ENCODE measurements at places on chromosomes 12 and 14. TPM values are rescaled to one million over a fixed set of nuclear protein-coding genes. Genes with fewer than 3 reads are reported as not detected.
A peak's percentile ranks its signal among the peaks of the same experiment; 100 is the strongest.

The CISTR gene
- total RNA-seq: 1.4 TPM

The SAMD4A gene
- total RNA-seq: 9.2 TPM

The PRH2 gene
- total RNA-seq: not detected

The CCND2 gene
- 88.1 TPM for total RNA-seq

The NINJ2 gene
- 2.3 TPM for total RNA-seq

The ALDH1L2 gene
- 1.4 TPM for total RNA-seq

The ACOT6 gene
- total RNA-seq: not detected

The ITGA7 gene
- total RNA-seq: 4.0 TPM

The PDE3A gene
- total RNA-seq: 0.97 TPM

The PCK2 gene
- total RNA-seq: 23.9 TPM

The MYL6B gene
- total RNA-seq: 170 TPM

DNA sequence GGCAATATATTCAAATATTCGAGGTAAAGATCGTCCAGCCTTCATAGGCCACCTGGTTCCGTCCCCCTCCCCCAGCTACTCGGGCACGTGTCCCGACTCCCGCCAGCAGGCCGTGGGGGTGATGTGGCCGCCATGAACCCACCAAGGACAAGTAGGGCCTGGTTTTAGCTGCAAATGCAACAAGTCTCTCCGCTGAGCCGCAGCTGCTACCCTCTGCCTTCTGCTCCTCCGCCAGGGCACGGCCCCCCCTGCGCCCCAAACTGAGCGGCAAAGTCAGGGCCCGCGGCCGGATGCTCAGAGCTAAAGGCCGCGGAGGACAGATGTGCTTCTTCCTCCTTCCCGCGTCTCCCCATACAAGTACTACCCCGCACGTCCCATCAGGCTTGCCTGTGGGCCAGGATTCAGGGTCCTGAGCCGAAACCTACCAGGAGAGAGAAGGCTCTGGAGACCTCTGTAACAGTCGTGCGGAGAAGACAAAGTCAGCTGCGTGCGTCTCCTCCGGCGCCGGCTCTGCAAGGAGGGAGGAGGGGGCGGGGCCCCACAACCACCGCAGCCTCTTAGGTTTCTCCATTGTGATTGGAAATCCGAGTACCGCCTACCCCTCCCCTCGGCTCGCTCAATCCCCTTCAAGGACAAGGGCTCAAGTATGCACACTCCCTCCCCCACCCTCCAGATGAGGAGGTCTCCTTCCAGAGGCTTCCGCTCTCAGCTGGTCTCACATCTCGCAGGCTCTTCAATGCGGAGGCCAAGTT, at the start of gene LDHB:
Gene LDHB (minus strand): TSS at position 517 of the 752 bp plus-strand sequence. CDS start 3,171 bp downstream, outside the sequence.
- peak; percentile 90 for DNase-seq

GRCh38 chr14:26887847-26888246, 290.0 kb upstream of the NOVA1 start:
- no peak for DNase-seq

GRCh38 chr12:106984588-106985137, 2.3 kb downstream of the MTERF2 start:
- DNase-seq: no peak

DNA sequence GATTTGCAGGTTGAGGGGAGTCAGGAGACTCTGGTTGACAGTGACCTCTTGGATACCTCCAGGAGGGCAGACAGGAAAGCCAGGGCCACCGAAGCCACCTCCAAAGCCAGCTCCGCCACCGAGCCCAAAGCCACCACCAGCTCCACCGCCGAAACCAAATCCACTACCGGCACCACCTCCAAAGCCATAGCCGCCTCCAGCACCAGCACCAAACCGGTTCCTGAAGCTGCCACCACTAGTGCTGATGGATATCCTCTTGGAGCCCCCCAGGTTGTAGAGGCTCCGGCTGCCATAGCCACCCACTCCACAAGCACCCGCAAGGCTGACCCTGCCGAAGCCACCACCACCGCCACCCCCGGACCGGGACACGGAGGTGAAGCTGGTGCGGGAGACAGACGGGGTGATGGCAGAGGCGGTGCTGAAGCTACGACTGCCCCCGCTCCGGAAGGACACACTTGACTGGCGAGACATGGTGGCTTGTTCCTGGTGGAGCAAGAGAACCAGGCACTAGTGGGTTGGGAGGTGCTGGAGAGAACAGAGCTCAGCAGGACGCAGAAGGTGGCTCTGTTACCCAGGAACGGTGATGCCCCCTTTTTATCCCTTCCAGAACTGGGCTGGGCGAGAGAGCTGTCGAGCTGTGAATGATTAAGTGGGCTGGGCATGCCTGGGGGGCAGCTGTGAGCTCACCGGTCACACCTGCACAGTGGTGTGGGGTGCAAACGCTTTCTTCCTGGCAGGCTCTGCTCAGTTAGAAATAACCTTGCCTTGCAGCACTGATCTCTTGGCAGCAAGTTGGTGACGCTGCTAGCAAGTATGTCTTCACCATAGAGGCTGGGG, at the start of gene KRT5:
Gene KRT5 (minus strand): TSS at position 569 of the 837 bp plus-strand sequence. CDS start 98 bp downstream, at position 471.
- peak; percentile 1 for DNase-seq

DNA sequence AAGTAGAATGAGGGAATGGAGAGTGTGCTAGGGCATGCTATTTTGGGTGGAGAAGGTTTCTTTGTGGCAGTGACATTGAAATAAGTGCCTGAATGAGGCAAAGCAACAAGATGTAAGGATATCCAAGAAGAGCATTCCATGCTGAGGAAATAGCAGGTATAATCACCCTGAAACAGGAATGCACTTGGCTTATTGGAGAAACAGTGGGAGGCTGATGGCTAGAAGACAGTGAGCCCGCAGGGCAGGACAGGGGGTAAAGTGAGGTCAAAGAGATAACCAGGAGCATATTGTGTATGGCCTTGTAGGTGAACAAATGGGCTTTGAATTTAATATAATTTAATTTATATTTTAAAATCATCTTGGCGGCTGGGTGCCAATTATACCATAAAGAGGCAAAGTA, 877.0 kb downstream of the DIO2 start:
- DNase-seq: no peak

DNA sequence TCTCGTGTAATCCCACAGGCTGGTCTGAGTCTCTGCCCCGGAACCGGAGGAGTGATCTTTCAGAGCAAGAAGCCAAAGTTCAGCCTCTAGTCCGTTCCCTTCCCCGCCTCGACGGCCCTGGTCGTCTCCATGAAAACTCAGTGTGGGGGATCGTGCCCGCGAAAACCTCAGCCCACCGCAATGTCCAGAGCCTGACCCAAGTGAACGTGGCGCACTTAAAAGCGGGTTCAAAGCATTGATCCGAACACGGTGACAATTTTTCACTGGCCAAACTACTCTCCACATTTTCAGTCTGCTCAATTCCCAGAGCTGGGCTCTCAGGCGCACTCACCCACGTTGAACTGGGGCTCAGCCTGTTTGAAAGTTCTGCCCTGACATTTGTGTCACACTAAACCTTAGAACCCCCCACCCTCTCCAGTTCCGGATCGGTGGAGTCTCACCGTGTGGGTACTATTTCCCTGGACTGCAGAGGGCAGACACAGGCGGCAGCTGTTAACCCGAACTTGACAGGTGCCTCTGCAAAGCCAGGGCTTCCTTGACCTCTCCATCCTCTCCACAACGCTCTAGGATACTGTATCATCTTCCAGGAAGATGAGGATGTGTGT, 886 bp upstream of the PRICKLE1 start:
- DNase-seq: peak; percentile 29

- DNase-seq: no peak
Measured at GRCh38 chr12:93050026-93050747, 121.1 kb upstream of the EEA1 start.

GRCh38 chr14:50070840-50071548, 45.4 kb downstream of the VCPKMT start:
- DNase-seq: no peak

DNA sequence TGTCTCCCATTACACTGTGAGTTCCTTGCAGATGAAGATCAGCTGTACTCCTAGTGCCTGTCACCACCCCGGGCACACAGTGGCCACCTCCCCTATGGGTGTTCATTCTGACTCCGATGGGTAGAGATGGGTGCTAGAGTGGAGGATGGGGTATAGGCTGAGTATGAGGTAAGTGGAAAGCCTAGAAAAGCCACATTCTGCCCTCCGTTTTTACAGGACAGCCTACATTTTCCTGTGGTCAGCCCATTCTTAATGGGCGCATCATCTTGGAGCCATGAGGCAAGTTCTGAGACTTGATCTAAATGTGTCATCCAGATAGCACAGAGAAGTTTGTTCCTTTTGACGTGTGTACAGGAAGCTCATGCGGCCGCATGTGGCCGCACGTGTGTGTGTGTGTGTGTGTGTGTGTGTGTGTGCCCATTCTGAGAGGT, 166.7 kb upstream of the HIF1A start:
- DNase-seq: no peak

- DNase-seq: no peak
Measured at GRCh38 chr12:20625531-20625930, 69.6 kb upstream of the SLCO1C1 start.

- no peak for DNase-seq
Measured at GRCh38 chr12:19704966-19705365, 265.7 kb downstream of the AEBP2 start.

DNA sequence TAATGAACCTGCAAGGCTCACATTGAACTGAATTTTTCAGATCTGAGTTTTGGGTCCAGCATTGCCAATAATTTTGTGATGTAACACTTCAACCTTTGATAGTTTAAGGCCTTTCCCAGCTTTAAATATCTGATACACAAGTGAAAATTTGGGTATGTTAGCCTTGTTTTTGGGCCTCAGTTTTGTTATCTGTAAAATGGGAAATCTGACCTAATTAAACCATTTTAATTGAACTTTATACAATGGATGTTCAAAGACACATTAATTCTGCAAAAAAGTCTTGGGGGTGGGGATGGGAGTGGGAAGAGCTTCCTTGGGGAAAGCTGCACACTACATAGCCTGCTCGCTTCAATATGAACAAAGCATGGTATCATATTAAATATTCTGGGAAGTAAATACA, 5.2 kb upstream of the SPATS2 start:
- DNase-seq: no peak

DNA sequence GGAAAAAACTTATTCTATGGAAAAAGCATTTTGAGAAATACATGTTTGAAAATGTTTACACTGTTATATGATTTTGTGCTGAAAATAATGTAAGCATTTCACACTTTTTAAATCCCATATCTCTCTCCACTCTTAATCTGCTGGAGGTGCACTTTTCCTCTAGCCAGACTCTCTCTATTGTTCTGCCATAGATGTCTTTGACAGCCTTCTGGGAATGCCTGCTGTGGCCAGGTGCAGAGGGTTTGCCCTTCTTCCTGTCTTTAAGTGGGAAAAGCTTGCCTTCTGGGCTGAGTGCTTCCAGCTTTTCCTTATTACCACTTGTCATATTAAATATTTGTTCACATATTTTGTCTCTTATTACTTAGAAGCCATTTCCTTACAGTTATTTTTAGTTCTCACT, 60.1 kb upstream of the PPM1H start:
- no peak for DNase-seq

GRCh38 chr14:31387091-31387490, 33.3 kb downstream of the HEATR5A start:
- no peak for DNase-seq

GRCh38 chr14:75303381-75303789, 24.8 kb downstream of the FOS start:
- DNase-seq: peak; percentile 51

- DNase-seq: no peak
Measured at GRCh38 chr12:78530100-78530765, 334.3 kb upstream of the SYT1 start.

DNA sequence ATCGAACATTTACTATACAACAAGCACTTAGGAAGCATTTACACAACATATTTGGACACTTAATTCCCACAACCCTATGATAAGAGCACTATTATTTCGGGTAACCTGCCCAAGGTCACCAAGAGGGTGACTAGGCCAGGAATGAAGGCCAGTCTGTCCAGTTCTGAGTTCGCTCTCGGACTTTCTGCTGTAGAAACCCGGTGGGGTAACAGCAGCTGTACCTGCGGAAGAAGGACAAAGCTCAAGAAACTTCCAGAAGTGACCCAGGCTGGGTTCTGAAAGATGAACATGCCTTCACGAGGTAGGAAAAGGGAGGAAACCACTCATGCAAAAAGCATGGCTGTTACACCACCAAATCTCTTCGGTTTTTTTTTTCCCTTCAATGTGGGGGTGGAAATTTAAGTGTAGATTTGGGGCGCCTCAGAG, 10.8 kb downstream of the PLA2G1B start:
- no peak for DNase-seq

GRCh38 chr14:87908550-87908949, 84.4 kb downstream of the GALC start:
- no peak for DNase-seq

- no peak for DNase-seq
Measured at GRCh38 chr14:23020143-23021128, 10.5 kb upstream of the C14orf93 start.

GRCh38 chr14:80705241-80705980, 236.1 kb downstream of the CEP128 start:
- DNase-seq: no peak

GRCh38 chr14:87050421-87050820, 942.6 kb downstream of the GALC start:
- no peak for DNase-seq

GRCh38 chr12:112812600-112813406, 21.3 kb downstream of the RPH3A start:
- DNase-seq: no peak

- DNase-seq: no peak
Measured at GRCh38 chr14:88879022-88879421, 54.6 kb downstream of the TTC8 start.

GRCh38 chr12:14769969-14770495, 33.2 kb downstream of the WBP11 start:
- DNase-seq: peak; percentile 88

GRCh38 chr12:84336231-84336630, 576.4 kb downstream of the SLC6A15 start:
- DNase-seq: no peak

GRCh38 chr12:46318037-46318436, 49.2 kb upstream of the SLC38A1 start:
- no peak for DNase-seq

GRCh38 chr12:47944685-47945340, 18.6 kb upstream of the TMEM106C start:
- DNase-seq: no peak

DNA sequence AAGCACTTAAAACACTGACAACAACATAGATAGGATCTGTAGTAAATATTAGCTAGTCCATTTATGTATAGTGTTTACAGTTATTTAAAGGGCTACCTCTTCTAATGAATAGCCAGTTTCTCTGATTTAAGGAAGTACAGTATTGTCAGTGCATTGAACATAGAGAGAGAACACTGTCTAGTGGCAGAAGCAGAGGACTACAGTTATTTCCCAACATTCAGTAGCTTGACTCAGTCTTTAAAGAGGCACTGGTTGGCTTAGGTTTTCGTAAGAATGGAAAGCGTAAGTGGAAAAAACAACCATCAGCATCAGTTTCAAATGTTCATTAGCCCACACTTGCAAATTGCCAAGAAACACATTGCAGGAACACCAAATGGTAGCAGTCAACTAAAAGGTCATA, 125.0 kb upstream of the HMGA2 start:
- no peak for DNase-seq

DNA sequence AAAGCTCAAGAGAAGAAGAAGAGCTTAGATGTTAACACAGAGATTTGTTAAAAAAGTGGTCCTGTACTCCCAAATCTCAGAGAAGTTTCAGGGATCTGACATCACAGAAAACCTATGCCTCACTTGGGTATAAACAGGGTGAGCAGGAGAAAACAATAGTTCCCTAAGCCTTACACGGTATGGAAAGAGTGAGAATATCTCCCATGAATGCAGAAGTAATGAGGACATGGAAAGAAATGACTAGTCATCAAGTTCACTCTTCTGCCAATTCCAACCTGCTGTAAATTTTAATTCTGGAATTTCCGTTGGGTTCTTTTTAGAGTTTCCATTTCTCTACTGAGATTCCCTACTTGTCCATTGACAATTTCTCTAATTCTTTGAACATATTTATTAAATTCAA, 6.2 kb upstream of the PTGER2 start:
- DNase-seq: no peak

GRCh38 chr14:101104485-101104884, 201.0 kb upstream of the RTL1 start:
- DNase-seq: no peak

All from endothelial cell (in vitro differentiated cells).